KG1 (cell line): ENCODE measurements at places on chromosomes 5 and 9.

GRCh38 chr5:36698031-36698430 is 91.6 kb downstream of the SLC1A3 start:
- no peak for DNase-seq

DNA sequence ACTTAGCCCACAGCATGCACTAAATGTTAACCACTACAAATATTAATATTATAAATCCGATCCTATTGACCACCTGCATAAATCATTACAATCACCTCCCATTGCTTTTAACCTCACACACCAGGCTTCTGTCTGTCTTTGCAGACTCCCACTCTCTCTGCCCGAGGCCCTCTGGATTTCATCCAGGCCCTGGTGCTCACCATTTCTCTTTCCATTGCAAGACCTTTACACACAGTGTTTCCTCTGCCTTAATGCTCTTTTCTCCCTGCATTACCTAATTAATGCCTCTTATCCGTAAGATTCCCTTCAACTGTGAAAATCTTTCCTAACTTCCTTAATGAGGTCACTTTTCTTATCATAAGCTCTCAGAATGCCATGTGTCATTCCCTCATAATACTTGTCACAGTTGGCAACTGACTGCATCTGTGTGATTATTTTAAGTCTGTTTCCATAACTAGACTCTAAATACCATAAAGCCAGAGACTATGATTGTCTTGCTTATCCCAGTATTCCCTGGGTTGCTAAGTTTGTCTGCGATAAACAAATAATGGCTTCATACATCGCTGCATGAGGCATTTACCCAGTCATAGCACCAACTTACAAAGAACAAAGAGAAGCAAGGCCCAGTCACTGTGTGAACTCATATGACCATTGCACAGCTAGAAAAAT is 155.1 kb downstream of the CCDC192 start:
- DNase-seq: no peak

- DNase-seq: no peak
Measured at GRCh38 chr5:146564007-146564762, 48.2 kb upstream of the GPR151 start.

DNA sequence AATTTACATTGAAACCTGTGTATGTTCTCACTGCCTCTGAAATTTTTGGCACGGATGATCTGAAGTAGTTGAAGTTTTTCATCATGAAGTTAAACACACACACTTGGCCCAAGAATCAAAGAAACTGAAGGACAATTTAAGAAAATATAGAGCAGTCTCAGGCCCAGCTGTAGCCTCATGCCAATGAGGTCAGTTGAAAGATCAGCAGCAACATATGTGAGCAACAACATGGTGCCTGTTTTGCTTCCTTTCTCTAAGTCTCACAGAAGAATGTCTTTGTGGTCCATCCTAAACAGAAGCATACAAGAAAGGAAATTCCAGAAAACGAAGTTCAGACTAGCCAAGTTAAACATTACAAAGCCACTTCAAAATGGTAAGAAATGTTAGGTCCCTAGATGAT is 1737.2 kb downstream of the MAT2B start:
- DNase-seq: no peak

DNA sequence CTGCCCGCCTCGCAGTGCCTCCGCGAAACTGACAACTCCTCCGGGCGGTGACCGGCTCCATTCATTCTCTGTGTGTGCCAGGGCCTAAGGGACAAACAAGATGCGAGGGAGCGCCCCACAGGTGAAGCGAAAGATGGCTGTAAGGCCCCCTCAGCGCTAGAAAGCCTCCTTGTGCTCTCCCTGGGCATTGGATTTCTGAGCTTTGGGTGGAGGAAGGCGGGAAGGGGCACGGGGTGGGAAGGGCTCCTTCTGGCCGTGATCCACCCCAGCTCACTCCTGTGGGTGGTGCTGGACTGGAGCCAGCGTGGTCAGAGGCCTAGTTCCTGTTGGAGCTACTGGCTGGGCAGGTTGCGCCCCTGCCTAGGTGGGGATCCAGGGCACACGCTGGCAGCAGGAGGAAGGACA is 943 bp downstream of the GALNT12 start:
- no peak for DNase-seq

DNA sequence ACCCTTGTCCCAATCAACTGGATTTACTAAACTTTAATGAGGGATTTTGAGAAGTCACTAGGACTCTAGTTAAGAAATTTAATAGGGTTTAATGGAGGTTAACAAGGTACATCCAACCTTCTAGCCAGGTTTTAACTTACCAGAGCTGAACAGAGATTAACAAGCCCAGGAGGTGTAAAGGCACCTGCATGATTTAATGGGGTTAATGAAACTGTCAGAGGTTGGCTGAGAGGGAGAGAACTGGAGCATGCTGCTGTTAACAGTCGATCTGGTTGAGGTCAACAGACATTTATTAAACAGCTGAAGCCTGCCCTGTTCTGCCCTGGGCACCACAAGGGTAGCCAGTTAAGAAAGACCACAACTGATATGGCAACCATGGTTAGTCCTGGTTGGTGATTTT is 13.6 kb downstream of the HAND1 start:
- DNase-seq: no peak

- no peak for DNase-seq
Measured at GRCh38 chr5:169946743-169947295, 33.5 kb downstream of the INSYN2B start.

DNA sequence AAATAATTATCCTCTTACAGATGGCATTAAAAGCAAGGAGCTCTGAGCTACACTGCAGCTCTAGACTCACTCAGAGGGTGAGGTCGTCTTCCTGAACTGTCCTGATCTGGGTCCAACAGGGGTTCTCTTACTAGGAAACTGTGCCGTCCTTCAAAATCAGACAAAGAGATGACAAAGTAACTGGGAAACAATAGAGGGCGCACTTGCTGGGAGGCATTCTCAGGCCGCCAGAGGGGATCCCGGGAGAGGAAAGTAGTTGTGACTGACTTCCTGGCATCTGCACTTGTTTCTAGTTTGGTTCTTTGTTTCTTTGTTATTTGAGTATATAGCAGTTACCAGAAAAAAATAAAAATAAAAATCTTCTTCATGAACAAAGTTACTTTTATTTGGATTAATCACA is 142.9 kb upstream of the MSX2 start:
- DNase-seq: no peak

DNA sequence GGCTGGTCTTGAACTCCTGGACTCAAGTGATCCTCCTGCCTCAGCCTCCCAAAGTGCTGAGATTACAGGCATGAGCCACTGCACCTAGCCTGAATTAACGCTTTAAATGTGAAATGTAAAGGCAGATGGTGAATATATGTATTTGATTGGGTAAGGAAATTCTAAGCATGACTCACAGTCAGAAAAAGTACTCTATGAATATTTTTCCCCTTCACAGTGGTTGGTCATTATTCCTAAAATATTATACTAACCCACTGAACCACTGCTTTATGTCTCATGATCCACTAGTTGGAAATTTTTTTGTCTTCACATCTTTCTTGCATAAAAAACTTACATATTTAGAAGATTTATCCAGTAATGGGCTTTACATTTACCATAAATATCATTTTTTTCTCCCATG is 14.5 kb upstream of the TENT4A start:
- DNase-seq: no peak

- DNase-seq: no peak
Measured at GRCh38 chr5:10933121-10933520, 172.1 kb upstream of the DAP start.

GRCh38 chr5:113249206-113249605 is 185.6 kb downstream of the TSSK1B start:
- DNase-seq: no peak

GRCh38 chr5:53934151-53934820 is 373.8 kb downstream of the NDUFS4 start:
- no peak for DNase-seq

DNA sequence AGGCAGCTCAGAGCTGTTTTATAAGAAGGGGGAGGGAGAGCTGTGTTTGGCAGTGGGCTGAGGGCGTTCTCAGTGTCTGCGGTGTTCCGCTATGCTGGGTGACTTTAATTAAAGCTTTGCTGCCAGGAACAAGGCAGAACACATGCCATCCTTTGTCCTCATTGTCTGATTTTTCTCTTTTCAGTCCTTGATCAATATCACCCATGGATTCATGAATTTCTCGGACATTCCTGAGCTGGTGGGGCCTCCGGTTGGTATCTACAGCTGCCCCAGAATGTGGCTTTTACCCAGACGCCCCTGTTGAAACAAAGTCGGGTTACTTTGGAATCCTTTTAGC is 66.5 kb upstream of the TGFBR1 start:
- no peak for DNase-seq

DNA sequence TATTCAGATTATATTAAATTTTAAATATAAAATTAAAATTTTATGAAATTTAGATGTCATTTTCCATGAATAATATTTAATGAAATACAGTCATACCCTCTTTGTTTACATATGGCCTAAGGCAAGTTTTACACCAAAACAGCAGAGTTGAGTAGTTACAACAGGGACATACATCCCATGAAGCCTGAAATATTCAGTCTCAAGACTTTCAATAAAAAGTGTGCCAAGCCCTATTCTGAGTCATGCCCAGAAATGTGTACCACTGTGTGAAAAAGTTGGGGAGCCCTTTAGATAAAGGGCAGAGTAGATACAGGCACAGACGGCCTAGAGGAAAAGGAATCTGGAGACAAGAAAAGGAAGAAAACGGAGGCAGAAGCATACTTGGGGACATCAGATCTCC is 261.3 kb downstream of the SGCD start:
- no peak for DNase-seq

- DNase-seq: no peak
Measured at GRCh38 chr5:24899180-24899579, 254.4 kb upstream of the CDH10 start.

DNA sequence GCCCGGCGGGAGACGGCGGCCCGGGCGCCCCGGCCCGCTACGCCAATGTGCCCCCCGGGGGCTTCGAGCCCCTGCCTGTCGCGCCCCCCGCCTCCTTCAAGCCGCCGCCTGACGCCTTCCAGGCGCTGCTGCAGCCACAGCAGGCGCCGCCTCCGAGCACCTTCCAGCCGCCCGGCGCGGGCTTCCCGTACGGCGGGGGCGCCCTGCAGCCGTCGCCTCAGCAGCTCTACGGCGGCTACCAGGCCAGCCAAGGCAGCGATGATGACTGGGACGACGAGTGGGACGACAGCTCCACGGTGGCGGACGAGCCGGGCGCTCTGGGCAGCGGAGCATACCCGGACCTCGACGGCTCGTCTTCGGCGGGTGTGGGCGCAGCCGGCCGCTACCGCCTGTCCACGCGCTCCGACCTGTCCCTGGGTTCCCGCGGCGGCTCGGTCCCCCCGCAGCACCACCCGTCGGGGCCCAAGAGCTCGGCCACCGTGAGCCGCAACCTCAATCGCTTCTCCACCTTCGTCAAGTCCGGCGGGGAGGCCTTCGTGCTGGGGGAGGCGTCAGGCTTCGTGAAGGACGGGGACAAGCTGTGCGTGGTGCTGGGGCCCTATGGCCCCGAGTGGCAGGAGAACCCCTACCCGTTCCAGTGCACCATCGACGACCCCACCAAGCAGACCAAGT is 723 bp downstream of the SNX18 start:
- DNase-seq: peak; percentile 65

DNA sequence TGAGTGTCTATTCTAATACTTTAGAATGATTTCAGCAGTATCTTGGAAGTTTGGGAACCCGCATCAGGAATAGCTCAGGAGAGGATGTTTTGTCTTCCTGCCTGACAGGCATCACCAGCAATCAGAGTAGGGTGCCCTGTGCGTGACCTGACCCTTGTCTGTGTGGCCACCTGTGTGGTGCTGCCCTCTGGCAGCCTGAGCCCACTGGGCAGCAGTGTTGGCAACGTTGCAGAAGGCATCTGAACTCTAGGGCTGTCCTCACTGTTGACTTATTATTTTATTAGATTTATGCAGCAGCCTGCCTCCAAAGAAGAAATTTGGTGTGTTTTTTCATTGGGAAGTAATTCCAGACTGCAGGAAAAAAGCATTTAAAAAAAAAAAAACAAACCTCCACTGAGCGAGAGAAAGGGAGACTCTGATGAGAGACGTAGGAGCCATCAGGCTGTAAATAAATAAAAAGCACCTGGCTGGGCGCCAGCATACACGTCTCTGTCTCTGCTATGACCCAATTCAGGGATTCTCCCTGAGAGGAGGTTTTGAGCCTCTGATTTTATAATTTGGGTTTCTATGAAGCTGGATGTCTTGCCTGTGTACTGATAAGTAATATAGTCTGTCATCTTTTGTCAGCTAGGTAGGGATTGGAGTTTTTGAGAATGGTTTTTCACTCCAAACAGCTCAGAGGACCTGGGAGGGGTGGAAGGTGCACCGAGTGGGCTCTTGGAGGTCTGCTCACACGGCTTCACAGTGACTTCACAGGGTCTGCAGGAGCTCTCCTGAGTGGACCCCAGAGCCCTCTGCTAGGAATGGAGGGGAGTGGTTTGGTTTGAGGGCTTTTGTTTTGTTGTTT is 49.0 kb downstream of the FAM78A start:
- DNase-seq: no peak

DNA sequence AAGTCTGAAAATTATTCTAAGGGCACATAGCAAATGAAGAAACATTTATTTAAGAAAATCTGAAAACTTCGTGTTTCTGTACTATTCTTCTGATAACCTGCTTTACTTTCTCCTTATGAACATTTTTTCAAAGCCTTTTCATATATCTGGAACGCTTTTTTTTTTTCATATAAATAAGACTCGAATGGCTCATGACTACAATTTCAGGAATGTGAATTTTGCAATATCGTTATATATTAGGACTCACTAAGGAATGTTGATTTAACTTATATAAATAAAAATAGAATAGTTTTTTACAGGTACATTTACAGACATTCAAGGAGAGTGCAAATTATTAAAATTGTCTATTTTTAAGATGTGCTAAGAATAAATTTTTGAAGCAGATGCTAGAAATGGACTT is 42.9 kb downstream of the GPBP1 start:
- no peak for DNase-seq

GRCh38 chr5:120919017-120919416 is 454.9 kb downstream of the PRR16 start:
- DNase-seq: no peak

DNA sequence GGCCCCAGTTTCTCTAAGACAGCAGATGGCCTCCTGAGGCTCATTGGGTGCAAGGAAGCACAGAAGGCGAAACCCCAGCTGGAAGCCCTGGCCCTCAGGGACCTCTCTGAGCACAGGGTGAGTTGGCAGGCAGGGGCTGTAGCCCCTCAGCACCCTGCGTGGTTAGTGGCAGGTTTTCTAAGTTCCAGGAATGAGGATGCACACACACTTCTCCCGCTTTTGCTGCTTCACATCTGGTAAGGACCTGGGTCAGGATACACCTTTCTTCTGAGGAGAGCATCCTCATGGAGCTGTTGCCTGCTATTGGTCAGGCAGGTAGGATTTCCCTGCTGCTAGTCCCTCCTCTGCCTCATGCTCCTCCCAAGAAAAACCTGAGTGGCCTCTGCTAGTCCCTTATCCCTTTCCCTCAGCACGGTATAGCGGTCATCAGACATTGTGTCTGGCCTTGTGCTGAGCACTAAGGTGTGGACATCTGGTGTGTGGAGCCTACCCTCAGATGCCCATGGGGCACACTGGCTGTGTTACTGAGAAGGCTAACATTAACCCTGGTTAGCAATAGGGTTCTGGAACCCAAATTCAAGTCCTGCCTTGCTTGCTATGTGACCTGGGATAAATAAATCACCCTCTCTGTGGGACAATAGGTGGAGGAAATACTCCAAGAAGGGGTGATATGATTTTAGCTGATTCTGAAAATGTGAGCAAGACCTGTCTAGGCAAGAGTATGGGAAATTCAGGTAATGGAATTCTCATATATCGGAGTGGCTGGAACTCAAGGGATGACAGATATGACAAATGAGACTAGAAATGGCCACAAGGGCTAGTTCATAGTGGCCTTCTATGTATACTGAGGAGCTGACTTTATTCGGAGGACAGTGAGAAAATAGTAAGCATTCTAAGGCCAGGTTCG is 1.6 kb downstream of the SLC22A4 start:
- DNase-seq: no peak
